ENCODE measurements at places on chromosomes 1 and 21.
A peak's percentile ranks its signal among the peaks of the same experiment; 100 is the strongest.

DNA sequence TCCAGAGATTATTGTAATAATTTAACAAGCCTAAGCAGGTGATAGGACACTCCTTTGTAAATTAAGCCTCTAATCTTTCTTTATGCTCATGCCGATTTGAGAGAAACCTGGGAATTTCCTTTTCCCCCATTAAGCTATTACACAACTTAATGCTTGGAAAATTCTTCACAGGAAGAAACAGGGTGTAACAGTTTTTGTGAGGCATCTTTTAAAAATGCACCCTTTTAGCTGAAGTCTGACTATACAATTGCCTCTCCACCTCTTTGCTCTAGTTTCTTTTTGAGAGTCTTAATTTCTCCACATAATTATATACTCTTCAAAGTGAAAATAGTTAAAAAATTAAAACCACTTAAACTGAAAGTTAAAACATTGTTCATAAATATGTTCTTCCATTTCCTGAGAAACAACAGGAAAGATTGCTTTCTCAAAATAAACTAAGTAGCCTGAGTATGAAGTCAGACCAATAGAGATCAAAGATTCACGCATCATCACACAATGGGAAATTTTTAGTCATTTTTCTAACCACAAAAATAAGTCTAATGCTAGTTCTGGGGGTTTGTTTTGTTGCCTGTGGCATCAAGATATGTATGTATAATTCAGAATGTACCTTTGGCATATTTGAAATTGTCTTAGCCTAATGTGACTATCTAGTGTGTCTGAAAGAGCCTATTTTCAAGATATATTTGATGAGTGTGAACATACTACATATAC is 34.7 kb downstream of the LRRC8D start:
- peak; percentile 85 for DNase-seq

- peak; percentile 56 for DNase-seq
Measured at GRCh38 chr1:58739856-58740466, 40.1 kb upstream of the MYSM1 start.

- DNase-seq: no peak
Measured at GRCh38 chr1:208256556-208256955, 12.4 kb upstream of the PLXNA2 start.

DNA sequence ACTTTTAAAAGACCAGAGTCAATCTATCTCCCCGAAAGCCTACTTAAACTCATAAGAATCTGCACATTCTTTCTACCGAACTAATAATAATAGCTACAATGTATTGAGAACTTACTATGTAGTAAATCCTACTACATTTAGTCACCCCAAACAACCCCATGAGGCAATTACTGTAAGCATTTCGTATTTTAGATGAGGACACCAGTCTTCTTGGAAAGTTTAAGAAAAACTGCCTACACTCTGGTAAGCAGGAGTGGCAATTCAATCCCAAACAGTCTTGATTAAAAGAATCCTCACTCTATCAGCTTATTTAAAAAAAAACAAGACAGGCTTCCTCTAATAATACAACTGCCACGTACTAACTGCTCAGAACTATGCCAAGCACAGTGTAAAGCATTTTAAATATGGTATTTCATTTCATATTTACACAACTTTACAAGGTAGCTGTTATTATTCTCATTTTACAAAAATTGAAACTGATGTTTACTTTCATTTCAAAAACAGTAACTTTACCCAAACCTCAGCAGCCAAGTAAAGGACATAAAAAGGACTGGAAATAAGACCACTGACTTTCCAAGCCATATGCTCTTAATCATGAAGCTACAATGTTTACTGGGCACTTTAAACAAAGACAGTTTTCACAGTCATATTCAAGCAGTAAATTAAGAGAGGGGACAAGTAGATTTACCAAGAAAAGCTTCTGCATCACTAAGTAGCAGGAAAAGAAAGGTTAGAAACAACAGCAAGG is 13.9 kb downstream of the ARID4B start:
- no peak for DNase-seq

DNA sequence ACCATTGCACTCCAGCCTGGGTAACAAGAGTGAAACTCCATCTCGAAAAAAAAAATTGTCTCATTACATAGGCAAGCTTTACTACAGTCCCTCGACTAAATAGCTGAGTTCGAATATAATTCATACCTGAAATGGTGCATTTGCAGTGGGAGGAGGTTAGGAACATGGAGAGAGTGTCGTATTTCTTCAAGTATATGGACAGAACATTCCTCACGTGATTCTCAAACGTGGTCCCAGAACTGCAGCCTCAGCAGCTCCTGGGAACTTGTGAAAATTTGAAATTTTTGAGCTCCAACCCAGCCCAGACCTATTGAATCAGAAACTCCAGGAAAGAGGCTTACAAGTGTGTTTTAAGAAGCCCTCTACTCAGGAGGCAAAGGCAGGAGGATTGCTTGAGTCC is 7.2 kb downstream of the CDA start:
- DNase-seq: no peak

DNA sequence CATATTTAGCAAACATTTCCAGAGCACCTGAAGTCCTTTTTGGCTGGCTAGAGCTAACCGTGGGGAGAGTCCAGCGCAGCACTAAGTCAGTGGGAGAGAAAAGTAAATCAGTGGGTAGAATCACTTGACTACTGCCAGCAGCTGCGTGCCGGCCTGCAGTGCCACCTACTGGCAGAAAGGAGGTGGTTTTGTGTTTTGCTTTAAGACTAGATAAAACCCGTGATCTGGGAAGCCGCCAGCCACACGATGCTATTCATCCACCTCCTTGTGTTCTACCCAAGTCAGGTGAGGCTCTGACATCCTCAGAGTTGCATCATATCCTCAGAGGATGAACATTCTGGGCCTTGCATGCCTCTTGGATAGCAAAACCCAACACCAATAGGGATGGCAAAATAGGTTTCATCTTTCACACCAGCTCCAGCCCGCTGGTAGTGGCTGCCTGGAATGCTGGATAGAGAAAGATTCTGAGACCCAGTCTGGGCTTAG is 14.1 kb upstream of the HEYL start:
- DNase-seq: peak; percentile 60

DNA sequence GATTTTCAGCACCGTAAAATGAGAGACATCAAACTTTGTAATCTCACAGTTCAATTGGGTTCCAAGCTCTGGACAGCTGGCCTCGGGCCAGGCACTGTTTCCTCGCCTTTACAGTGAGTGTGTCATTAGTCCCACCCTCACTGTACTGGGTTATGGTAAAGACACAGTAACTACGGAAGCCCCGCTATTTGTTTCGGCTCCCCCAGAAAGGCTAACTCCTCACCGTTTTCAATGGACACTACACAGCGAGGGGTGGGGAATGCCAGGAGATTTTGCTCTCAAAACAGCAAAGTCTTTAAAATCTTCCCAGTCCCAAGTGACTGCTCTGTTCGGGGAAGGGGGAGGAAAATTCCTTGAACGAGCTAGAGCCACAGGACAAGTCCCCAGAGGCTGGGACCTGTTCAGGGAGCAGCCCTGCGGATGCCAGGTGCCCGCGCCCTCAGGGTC is 757 bp upstream of the SPSB1 start:
- peak; percentile 64 for DNase-seq

GRCh38 chr1:56553046-56553445 is 26.3 kb downstream of the PLPP3 start:
- DNase-seq: no peak

GRCh38 chr1:213651077-213651476 is 336.7 kb upstream of the PROX1 start:
- no peak for DNase-seq

DNA sequence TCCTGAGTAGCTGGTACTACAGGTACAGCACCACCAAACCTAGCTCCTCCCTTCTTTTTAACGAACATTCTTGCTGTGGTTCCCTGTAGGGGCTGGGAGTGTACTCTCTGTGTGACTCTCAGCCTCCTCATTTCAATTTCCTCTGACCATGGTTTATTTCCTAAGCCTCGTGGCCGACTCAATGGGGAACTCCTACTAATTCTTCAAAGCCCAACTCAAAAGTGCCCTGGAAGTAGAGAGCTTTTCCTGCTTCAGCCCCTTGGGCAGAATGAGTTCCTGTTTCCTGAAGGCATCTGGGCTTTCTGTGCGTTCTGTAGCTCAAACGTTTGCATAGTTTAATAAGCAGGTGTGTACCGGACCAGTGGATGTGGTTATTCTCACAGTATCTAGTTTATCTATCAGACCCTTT is 70.9 kb upstream of the ACOT11 start:
- no peak for DNase-seq

DNA sequence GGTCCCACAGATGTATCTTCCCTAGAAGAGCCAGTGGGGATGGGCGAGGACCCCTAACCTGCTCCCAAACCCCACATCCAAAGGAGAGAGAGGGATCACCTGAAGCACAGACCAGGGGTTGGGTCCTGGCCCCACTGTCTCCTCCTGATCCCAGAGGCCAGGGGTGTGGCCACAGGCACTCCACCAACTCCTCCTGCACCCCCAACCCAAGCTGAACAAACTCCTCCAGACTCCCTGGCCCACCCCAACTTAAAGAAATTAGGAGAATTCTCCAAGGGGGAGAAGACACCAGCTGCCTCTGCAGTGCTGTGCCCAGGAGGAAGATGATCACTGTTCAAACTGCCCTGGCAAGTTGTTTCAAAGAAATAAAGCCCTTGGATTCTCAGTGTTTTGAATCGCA is 4.5 kb upstream of the PRAMEF12 start:
- DNase-seq: no peak

DNA sequence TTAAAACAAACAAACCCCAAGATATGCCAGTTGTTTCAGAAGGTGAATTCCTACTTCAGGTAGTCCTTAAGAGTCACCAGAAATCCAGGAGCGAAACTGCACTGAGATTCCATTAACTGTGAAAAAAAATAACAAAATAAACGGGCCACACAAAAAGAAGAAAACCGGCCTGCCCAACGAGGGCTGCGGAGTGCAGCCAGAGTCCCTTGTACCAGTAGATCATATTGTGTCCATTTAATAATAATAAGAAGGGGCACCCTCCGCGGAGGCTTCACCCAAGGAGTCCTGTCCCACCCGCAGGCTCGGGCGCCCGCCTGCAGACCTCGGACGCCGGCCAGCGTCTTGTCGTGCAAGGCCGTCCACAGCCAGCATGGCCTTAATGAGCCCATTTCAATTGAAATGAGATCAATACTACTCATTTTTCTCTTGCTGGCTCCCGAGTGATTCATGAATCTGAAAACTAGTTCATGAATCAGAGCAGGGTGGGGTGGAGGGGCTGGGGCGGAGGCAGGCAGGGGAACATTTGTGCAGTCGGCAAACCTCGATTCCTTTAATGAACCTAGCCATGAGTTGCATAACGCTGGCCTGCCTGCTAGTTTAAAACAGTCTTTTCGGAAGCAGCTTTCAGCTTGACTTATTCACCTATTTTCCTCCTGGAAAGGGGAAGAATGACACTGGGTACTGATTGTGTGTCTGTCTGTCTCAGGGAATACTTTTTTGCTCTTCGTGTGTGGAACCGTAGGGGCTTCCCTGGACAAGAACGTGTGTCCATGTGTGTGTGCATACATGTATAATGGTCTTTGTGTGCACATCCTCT is 113.1 kb upstream of the IRF2BP2 start:
- DNase-seq: peak; percentile 91

GRCh38 chr1:24222793-24223192 is 35.7 kb upstream of the IFNLR1 start:
- no peak for DNase-seq
